ENCODE measurements at places on chromosomes 7 and 10. TPM values are rescaled to one million over a fixed set of nuclear protein-coding genes. Genes with fewer than 3 reads are reported as not detected.

DNA sequence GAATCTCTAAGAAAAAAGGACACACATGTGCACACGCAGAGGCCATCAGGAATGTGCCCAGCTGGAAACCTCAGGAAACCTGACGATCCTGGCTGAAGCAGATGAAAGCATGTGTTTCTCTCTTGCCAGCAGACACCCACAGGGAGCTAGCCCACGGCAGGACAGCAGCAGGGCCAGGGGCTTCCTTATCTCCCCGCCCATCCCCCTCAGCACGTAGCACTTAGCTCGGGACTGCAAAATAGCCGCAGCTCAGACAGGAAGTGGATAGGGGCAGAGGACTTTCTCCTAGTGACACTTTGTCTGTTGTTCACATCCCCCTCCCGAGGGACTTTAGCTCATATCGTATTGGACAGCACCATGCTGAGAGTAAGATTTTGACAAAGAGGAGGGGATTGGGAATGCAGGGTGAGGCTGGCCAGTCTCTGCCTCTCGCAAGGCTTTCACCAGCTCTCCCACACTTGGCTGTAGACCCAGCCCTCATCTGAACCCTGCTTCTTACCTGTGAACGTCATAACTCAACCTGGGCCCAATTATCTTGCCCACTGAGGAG lies 63.8 kb downstream of the MKI67 start:
- peak overlapping the region; percentile 83 for H3K27ac ChIP-seq
- DNase-seq = peak; percentile 78
- H3K4me3 ChIP-seq = no peak overlapping the region
- peaks cover 30% of the 10 kb centered on the region for H3K4me1 ChIP-seq

- H3K27ac ChIP-seq = no peak overlapping the region
- H3K36me3 ChIP-seq = no peaks in the 10 kb centered on the region
- no peaks in the 10 kb centered on the region for H3K4me1 ChIP-seq
- peak overlapping the region; percentile 57 for H3K4me3 ChIP-seq
These were observed 512 bp downstream of the FAM24B start for GRCh38 chr10:122878799-122879338.

Gene HOXA11
- total RNA-seq = not detected

- no peak overlapping the region for H3K27ac ChIP-seq
- H3K27me3 ChIP-seq = no peaks in the 10 kb centered on the region
- peaks cover 8% of the 10 kb centered on the region for H3K4me1 ChIP-seq
- no peaks in the 10 kb centered on the region for H3K36me3 ChIP-seq
- H3K4me3 ChIP-seq = no peak overlapping the region
- DNase-seq = peak; percentile 42
These were observed 52.6 kb downstream of the TMEM209 start for GRCh38 chr7:130152493-130153210.

Gene TSPAN33
- total RNA-seq = 4.5 TPM

DNA sequence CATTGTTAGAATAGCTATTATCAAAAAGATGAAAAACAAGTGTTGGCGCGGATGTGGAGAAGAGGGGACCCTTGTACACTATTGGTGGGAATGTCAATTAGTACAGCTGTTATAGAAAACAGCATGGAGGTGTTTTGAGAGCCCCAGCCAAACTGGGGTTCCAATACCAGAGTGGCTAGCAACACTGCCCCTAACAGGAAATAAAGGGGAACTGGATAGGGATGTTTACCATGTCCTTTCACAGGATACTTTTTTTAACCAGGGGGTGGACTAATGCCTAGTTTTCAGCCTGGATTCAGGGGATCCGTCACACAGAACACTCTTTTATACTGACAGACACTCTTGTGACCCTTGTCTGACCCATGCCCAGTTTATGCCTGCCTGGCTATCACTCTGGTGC lies 6.9 kb upstream of the GSTK1 start:
- no peak overlapping the region for H3K4me3 ChIP-seq
- H3K4me1 ChIP-seq = no peaks in the 10 kb centered on the region
- no peak overlapping the region for H3K27ac ChIP-seq
- H3K36me3 ChIP-seq = no peaks in the 10 kb centered on the region
- H3K27me3 ChIP-seq = no peaks in the 10 kb centered on the region

Gene PLEKHS1
- total RNA-seq = 21.9 TPM

GRCh38 chr7:2062648-2063047 lies 170.1 kb downstream of the MAD1L1 start:
- no peaks in the 10 kb centered on the region for H3K27me3 ChIP-seq
- no peak for DNase-seq
- peaks cover 7% of the 10 kb centered on the region for H3K36me3 ChIP-seq
- no peak overlapping the region for H3K27ac ChIP-seq
- no peak overlapping the region for H3K4me3 ChIP-seq

DNA sequence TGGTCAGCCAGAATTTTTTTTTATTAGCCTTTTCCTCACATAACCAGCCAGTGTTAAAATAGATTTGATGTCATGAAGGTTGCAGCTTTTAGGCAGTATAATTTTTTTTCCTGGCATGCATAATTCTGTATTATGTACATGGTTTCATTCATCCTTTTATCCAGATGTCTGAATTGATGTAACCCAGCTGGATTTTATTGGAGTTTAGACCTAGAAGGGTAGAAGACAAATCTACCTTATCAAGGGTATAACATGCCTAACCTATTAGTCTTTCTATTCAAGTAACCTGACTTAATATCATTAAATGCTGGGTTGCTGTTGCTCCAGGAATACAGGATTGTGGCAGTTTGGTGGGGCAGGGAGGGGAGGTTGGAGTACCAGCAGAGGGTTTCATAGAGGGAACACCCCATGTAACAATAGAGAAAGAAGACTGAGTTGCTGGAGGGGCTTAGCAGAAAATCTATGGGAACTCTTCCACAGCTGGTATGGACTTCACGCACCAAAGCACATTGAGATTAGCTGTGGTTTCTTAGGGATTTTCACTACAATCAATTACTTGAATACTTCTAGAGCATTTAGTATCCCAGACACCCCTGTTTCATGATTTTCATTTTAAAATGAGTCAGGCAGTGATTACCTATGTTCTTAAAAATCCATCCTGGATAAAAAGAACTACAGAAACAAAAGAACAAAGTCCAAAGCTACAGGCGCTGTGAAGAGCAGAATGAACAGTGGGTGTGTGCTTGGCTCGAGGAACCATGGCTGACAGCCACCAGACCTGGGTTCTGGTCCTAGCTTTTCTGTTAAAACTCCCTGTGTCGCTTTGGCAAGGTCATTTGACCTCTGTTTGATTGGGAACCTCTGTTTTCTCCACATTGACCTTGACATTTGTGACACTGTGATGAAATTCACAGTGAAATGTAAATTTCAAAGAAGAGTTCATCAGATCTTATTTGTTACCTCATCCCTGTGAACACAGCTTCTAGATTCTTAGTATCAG lies 93.5 kb downstream of the CREM start:
- H3K27ac ChIP-seq = no peak overlapping the region
- DNase-seq = no peak
- H3K36me3 ChIP-seq = no peaks in the 10 kb centered on the region
- no peak overlapping the region for H3K4me3 ChIP-seq
- no peaks in the 10 kb centered on the region for H3K4me1 ChIP-seq

Gene SPDYE5
- total RNA-seq = 0.28 TPM

Gene HHEX
- 16.8 TPM for total RNA-seq

GRCh38 chr10:42830237-42830636 lies 47.6 kb downstream of the BMS1 start:
- no peak overlapping the region for H3K27ac ChIP-seq
- H3K27me3 ChIP-seq = no peaks in the 10 kb centered on the region
- no peak for DNase-seq
- peaks cover 17% of the 10 kb centered on the region for H3K36me3 ChIP-seq

DNA sequence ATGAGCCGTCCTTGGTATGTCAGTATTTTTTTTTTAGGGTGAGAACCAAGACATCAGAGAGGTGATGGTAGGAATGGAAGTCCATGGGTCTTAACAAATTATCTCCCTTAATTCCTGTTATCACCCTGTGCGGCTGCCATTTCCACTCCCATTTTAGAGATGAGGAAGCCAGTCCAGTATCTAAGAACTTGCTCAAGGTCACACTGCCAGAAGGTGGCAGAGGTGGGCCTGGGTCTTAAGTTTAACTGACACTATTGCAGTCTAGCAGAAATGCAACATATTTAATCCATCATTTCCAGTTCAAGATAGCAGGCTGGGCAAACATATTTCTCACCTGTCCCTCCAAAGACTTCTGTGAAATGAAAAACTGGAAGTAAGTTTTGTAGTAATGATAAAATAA lies 108.3 kb downstream of the GLI3 start:
- no peak overlapping the region for H3K27ac ChIP-seq
- no peaks in the 10 kb centered on the region for H3K4me1 ChIP-seq
- no peak for DNase-seq

Gene SPRN
- 0.34 TPM for total RNA-seq

Gene SRRM3
- 0.83 TPM for total RNA-seq

DNA sequence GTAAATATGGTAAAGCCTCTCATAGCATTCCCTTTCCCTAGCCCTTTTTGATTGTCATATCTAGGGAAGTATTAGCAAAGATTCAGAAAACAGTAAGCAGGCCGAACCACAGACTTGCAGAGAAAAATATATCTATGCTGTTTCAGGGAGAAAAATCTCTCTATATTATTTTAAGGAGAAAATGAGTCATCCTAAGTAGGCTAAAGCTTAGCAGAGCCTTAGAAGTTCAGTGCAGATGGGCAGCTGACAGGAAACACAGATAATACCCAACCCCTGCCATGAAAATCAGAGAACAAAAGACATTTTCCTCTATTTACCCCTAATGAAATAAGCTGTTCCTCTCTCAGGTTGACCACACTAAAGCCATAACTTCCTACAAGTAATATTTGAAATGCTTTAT lies 16.5 kb downstream of the C1QL3 start:
- DNase-seq = no peak
- H3K27ac ChIP-seq = no peak overlapping the region
- H3K27me3 ChIP-seq = no peaks in the 10 kb centered on the region
- no peaks in the 10 kb centered on the region for H3K4me1 ChIP-seq
- no peak overlapping the region for H3K4me3 ChIP-seq

DNA sequence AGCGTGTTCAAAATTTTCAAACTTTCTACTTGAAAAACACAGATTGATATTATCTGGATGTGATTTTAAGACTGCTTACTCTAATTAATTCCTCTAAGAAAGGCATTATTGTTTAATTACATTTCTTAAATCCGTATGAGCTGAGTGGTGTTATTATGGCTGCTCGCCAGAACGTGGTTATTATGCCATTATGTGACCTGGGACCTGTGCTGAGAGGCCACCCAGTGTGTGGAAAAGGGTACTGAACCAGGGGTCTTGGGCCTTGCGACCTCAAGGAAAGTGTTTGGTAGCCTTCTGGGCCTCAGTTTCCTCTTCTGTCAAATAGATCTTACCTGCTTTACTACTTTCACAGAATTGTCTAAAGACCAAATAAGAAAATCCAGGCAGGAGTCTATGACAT lies 15.4 kb downstream of the LGI1 start:
- DNase-seq = no peak
- H3K36me3 ChIP-seq = no peaks in the 10 kb centered on the region
- no peaks in the 10 kb centered on the region for H3K27me3 ChIP-seq
- no peak overlapping the region for H3K27ac ChIP-seq
- no peaks in the 10 kb centered on the region for H3K4me1 ChIP-seq

- no peaks in the 10 kb centered on the region for H3K36me3 ChIP-seq
- H3K27me3 ChIP-seq = no peaks in the 10 kb centered on the region
- no peak for DNase-seq
- no peaks in the 10 kb centered on the region for H3K4me1 ChIP-seq
- no peak overlapping the region for H3K27ac ChIP-seq
These were observed 27.1 kb downstream of the CYP3A5 start for GRCh38 chr7:99652671-99653070.

- H3K4me3 ChIP-seq = no peak overlapping the region
- peaks cover 5% of the 10 kb centered on the region for H3K4me1 ChIP-seq
- H3K27ac ChIP-seq = no peak overlapping the region
- H3K36me3 ChIP-seq = no peaks in the 10 kb centered on the region
- no peak for DNase-seq
These were observed 53.9 kb upstream of the IL6 start for GRCh38 chr7:22672846-22673680.

GRCh38 chr7:46214526-46214925 lies 293.5 kb upstream of the IGFBP3 start:
- no peaks in the 10 kb centered on the region for H3K36me3 ChIP-seq
- H3K27ac ChIP-seq = no peak overlapping the region
- no peak overlapping the region for H3K4me3 ChIP-seq
- no peaks in the 10 kb centered on the region for H3K27me3 ChIP-seq
- DNase-seq = no peak
- no peaks in the 10 kb centered on the region for H3K4me1 ChIP-seq

DNA sequence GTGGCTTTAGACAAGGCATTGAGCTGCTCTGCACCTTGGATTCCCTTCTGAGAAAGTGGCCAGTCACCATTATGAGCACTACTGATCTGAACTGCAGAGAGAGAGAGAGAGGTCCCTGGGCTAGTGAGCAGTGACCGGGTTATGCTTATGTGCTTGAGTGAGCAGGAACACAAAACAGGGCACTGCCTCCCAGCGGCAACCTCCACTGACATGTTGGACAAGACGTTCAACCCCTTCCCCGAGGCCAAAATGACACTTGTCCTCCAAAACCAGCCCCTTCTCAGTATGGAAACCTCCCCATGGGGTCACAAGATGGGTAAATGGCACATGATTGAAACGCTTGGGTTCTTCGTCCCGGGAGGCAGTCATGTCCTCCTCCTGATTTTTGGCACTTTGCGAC lies 339.4 kb upstream of the ZMIZ1 start:
- H3K36me3 ChIP-seq = no peaks in the 10 kb centered on the region
- no peak overlapping the region for H3K27ac ChIP-seq
- no peak for DNase-seq
- H3K27me3 ChIP-seq = no peaks in the 10 kb centered on the region

Gene FAM25A
- not detected for total RNA-seq

All from lung (tissue), 17 donors.